Amniotic stem cell (primary cell): ENCODE measurements at places on chromosomes 7 and 10.
A peak's percentile ranks its signal among the peaks of the same experiment; 100 is the strongest.

GRCh38 chr7:137243741-137244140, 99.8 kb downstream of the PTN start:
- DNase-seq = no peak

DNA sequence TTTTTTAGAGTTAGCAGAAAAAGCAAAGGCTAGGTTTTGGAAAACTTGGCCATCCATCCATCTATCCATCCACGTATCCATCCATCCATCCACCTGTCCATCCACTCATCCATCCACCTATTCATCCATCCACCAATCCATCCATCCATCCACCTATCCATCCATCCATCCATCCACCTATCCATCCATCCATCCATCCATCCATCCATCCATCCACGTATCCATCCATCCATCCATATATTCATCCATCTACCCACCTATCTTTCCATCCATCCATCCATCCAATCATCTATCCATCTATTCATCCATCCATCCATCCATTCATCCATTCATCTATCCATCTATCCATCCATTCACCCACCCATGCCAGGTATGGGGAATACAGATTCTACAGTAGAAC, 81.7 kb upstream of the MPP7 start:
- DNase-seq = no peak

DNA sequence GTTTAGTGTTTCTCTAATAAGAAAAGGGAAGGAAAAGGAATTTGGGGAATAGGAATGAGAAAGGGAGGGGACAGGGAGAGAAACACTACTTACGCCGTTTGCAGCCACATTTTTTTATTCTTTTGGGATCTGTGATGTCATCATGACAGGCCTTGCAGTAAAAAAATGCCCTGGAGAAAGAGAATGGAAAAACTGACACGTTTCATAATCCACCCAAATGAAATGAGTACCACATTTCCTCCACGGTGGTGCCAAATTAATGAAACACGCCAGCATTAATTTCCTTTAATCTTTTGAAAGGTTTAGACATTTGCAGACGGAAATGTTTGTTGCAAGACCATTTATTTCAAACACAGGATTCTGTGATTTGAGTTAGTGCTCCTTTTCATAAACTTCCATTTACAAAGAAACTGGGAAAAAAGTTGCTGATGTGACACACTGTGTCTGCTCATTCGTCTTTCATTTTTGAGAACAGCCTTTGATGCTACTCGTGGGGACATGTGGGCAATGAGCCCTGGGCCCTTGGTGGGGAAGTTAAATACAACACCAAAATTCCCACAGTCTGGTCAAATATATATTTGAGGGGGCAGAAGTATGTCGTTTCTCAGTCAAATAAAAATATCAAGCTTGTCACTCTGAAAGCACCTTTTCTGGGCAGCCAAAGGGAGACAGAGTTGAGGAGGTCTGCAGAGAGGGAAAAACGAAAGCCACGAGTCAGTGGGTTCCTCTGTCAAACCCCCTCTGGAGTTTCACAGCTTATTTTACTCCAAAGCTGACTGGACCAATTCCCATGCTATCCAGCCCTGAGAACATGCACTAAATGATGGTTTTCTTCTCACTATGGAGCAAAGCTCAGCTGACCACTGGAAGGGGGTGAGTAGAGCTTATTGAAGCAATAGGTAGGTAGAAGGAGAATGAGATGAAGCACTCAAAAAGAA, 625.5 kb downstream of the KCNMA1 start:
- DNase-seq = no peak

GRCh38 chr10:33047655-33048054, 89.6 kb upstream of the ITGB1 start:
- DNase-seq = no peak

- DNase-seq = no peak
Observed at GRCh38 chr7:116871061-116871700, 8.8 kb downstream of the CAPZA2 start.

DNA sequence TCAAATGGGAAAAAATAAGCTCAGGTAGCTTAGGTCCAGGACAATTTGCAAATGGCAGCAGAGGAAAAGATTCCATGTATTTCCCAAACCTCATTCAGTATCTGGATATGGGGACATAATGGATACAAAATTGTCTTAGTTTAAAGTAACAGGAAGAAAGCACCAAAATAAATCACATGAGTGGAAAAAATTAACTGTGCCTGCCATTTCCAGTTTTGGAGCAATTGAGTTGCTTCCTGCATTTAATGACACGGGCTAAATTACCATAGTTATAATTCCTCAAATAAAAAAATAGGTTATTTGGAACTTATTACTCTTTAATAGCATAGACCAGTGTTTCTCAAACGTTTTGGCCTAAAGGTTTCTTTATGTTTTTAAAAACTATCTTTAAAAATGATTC, 6.3 kb upstream of the STAMBPL1 start:
- no peak for DNase-seq

GRCh38 chr7:77246026-77246640, 46.5 kb upstream of the FGL2 start:
- DNase-seq = no peak

DNA sequence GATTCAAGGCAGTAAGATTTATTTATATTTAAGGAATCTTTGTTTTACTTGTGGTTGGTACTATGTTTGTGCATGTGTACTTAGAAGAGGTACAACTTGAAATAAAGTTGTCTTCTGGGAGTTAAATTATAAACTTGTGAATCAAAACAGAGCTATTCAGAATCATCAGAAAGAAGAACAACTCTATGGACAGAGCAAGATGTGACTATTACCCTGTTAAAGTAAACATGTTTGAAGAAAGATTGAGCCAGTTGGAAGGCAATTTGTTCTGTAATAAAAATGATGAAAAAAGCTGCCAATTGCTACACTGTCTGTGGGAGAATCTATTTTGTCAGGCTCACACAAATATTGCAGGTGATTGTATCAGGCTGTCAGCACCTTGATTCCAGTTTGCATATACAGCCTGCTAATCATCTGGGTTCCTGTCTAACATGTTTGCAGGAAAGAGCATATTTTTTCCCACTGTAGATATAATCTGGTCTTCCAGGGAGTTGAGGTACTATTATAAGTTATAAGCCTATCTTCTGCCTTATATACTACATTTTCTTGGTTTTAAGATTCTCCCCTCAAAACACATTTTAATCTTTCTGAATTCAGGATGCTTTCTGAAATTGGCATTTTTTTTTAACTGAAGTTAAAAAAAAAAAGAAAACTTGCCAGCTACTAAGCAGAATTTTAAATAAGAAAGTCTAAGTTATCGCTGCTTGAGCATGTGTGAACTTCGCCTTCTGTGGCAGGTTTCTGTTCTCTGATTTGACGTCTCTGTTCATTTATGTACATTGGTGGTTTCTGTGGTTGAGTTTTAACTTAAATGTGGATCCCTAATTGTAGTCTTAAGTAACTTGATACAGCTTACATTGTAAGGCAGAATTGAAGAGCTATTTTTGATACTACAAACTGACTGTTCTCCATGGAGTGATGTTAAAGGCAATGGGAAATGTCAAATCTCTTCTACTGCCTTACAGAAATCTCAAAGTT, 46.0 kb downstream of the ZNRF2 start:
- no peak for DNase-seq

GRCh38 chr10:50280049-50280841, 28.9 kb upstream of the ASAH2 start:
- DNase-seq = no peak

DNA sequence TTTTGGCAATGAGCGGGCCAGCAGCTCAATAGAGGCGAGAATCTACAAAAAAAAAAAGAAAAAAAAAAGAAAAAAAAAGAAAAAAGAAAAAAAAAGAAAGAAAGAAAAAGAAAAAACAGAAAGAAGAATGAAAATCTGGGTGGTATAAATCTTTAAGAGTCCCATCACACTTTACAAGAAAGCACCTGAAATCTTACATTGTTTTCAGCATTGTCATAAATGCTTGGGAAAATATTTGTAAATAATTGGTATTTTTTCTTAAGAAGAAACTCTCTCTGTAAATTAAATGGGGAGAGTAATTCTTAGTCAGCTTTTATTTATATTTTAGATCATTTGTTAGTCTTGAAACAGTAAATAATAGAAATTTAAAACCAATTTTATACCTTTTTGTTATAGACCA, 38.2 kb downstream of the NDUFB2 start:
- no peak for DNase-seq

DNA sequence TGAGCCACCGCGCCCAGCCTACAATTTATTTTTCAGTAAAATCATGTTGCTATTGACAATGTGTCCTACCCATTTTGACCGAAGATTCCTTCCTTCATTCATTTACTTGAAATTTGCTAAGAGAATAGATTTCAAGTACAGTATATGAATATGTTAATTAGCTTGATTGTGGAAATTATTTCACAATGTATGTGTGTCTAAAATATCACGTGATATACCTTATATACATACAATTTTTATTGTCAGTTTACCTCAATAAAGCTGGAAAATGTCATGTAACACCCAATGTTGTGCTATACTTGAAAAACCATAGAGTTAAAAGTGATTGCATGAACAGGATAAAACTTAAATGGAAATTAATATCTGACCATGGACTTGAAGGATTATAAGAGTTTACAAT, 521.7 kb upstream of the ANKRD30A start:
- DNase-seq = no peak

DNA sequence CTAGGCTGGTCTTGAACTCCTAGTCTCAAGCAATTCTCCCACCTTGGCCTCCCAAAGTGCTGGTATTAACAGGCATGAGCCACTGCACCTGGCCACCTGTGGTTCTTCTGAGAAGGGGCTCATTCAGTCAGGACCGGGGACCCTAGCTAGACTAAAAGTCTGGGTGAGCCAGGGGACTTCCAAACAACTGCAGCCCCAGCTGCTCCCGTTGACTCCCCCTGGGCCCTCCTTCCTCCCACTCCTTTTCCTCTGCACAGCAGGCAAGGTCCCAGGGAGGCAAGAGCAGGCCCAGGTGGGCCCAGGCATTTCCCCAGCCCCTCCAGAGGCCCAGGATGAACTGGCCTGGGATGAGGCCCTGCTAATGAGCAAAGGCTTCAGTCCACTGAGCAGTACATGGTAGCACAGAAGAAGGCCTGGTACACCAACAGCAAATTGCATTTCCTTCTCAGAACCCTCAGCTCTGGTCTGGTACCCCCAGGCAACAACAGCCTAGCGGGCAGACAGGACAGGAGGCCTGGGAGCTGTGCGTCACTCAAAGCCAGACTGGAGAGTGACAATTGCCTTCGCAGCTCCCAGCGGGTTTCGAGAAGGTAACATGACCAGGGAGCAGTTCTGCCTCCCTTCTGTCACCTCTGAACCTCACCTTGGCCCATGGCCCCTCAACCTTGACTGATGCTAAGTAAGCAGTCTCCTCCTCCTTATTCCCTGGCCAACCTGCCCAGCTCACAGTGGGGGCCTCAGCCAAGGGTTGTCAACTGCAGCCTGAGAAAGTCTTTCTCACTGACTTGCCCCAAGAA, 30.7 kb upstream of the HSPA12A start:
- DNase-seq = no peak

DNA sequence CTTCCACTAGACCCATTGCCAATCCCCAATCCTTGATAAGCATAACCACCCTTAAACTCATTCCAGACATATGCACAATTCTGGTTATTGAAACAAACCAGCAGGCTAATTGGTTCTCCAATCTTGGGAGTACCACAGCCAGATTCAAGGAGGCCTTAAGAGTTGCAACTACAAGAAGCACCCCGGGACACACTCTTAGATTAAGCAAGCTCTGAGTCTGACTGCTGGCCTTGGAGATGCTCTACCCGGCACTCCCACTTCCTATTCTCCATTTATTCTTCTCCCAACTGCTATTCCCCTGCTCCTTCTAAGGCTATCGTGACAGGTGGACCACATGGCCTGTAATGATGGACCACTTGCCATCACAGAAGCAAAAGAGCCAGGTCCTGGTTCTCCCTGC, 40.3 kb downstream of the CYTH3 start:
- no peak for DNase-seq

DNA sequence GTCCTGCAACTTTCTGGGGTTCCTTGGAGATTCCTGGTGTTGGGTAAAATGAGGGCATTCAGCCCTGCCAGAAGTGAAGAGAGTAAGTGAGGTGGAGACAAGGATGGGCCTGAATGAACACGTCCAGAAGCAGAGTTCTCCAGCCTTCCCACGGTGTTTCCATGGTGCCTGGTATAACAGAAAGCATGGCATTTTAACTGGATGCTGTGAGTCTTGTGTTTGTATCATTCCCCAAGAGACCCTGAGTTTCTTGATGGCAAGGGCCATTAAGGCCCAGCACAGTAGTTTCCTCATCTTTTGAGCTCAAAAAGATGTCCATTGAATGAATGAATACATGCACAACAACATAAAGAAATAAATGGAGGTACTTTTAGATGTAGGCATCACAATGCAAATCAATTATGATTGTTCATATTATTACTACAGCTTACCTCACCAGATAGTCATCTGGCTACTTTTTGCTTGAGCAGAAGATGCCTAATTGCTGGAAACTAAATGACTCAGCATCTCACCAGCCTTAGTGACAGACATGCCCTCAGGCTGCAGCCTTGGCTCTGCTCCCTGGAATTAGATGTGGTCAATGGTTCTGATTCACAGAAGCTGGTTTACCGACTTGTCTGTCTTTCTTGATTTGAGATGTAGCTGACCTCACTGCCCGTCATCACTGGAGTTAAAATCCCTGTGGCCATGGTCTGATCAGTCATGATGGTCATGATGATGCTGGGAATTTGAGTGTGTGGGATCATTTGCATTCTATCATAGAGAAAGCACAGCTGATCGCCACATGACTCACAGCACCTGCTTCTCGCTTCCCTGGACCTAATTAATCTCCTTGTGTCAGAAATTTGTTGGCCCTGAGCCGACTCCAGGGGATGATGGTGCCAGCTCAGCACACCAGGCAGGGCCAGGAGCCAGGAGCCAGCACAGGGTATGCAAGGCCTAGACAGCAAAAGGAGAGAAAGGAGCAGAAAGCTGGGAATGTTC, 83.9 kb downstream of the CXCL12 start:
- DNase-seq = peak; percentile 93

DNA sequence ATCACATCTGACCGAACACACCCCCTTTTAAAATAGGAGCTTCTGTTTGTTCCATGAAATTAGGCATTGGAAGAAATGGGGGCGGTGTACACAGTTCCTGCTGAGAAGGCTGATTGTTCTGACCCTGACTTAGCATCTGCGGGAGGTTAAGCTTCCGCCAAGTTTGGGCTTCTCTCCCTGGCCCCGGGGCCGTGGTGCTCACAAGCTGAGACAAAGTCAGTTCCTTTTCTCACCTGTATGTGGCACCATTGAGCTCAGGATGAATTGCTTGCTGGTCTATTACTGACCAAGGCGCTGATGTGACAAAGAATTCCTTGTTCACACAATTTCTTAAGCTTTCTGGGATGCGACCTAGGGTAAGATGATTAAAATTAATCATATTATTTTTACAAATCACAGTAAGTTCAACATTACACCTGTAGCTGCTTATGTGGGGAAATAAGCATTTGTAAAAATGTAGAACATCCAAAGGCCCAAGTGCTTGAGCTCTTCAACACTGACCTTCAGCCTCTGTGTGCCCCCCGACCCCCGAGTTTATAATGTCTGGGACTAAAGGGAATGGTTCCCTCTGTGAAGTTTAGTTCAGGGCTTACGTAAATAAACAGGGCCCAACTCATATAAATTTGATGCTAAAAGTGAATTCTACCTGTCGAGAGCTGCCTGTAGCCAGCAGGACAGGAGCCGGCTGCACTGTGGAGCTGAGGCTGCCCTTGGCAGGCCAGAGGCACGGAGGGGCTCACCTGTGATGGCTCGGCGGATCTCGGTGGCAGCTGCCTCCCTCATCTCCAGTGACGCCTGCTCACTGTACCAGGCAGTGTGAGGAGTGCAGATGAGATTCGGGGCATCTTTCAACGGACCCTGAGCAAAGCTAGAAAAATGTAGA, 50.8 kb downstream of the ZRANB1 start:
- no peak for DNase-seq

GRCh38 chr10:1293636-1294435, 237.7 kb downstream of the WDR37 start:
- DNase-seq = no peak

- DNase-seq = no peak
Observed at GRCh38 chr7:5406957-5407945, 16.4 kb downstream of the TNRC18 start.
